ENCODE measurements at places on chromosomes 3 and 15.

- no peak for DNase-seq
These were observed 623.5 kb upstream of the TBL1XR1 start for GRCh38 chr3:177820683-177821316.

GRCh38 chr15:67931861-67932260 lies 92.0 kb upstream of the RNU6-1 start:
- no peak for DNase-seq

DNA sequence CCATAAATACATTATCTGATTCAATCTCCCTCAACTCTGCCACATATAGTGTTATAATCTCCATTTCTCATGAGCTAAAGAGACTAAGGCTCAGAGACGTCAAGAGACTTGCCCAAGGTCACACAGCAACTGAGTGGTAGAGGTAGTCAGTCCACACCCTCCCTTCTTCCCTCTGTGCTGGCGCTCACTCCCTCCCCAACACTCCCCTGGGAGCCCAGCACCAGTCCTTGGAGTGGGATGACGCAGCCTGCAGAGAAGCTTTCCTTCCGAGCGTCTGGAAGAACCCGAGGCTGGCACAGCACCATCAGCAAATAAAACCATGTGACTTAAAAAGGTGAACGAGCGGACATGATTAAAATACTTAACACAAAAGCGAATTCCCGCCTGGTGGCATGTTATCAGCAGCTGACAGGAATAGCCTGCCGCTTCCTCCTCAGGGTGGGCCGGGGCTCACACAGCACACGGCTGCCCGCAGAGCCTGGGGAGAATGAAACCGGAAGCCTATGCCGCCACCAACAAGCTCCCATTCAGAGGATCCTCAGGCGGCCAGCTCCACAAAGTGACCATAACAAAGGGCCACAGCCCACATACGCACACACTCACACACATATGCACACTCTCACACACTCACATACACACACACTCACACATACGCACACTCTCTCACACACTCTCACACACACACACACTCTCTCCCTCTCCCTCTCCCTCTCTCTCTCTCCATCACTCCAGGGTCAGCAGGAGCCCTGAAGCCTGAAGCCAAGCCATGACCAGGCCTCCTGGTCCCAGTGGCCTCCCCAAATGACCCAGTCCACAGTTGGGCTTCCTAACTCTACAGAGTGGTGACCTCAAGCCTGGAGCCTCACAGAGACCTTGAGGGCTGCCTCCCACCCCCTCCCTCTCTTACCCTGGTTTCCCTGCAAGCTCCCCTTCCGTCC lies 120.5 kb downstream of the XXYLT1 start:
- no peak for DNase-seq

GRCh38 chr3:81195478-81195877 lies 566.0 kb downstream of the GBE1 start:
- DNase-seq = no peak

GRCh38 chr3:55601366-55602080 lies 114.4 kb upstream of the WNT5A start:
- no peak for DNase-seq

DNA sequence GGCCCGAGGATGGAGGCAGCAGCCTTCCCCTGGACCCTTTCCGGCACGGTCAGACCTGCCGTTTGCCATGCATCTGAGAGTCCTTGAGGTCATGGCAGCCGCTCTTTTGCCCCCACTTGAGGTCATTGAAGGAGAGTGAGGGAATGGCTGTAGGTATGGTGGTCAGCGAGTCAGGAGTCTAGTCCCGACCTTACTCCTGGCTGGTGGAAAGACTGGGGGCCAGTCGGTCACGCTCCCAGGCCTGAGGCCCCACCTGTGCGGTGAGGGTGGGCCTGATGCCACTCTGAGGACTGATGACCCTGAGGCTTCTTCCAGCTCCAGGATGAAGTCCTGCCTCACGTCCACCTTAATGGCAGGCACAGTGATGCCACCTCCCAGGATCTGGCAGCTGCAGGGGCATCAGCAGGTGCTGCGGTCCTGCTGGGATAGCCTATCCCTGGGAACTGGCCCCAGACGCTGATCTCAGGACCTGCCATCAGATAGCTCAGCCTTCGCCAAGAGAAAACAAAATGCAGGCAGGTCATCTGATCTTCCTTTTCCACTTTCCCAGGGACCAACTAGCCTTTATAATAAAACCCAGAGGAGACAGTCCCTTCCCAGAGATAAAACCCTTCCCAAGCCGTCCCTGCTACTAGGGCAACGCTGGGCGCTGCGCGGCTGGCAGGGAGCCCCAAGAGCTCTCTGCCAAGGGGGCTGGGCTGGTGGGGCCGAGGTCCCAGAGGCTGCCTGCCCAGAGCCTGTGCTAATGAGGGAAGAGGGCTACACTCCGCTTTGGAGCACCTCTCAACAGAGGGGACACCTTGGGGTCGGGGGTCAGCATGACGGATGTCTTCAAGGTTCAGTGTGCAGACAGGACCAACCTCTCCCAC lies 42.2 kb downstream of the TM2D3 start:
- DNase-seq = no peak

DNA sequence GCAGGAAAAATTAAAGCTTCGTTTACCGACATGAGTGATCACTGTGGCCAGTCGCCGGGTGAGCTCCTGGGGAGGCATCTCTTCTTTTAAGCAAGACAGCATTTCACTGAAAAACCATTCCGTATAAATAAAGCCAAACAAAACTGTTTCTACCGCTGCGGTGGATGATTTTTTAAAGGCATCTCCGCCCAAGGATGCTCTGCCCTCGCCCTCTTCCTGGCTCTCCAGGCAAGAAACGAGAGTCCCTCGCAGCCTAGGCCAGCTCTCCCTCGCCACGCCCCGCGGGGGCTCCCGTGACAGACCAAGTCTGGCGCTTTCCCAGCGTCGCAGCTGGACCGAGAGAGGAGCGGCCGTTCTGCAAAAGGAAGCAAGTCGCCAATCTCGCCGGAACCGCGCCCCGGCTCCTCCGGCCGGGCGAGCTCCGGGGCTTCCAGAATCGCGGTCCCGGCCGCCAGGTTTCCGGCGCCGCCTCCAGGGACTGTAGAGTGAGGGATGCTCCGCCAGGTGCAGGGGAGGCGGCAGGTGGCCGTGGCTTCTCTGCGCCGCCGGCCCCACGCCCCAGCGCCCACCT lies 458 bp downstream of the MCF2L2 start:
- peak; percentile 37 for DNase-seq

Measured in renal cortex interstitium (tissue), 15 donors.